ENCODE measurements at places on chromosomes 1 and 21.

DNA sequence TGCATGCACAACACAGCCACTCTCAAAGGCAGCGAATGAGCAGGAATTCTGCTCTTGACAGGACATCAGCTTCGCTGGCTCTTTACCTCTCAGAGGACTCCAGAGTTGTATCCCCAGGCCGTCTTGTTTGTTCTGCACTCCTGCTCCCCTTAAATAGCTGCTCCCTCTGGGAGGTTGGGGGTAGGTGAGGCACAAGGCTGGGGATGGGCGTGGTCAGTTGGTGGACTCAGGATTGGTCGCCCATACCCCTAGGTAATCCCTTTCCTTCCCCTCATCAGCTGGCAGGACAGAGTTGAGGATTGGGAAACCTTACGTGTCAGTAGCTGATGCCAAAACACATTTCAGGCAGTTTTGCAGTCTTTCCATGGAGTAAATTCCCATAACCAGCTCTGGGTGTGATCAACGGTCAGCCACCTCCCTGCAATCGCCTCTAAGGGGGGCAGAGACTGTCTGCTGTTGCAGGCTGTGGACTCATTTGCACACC lies at the start of gene PLA2G2A:
Gene PLA2G2A, minus strand, starts transcription at position 125 of the 484 bp plus-strand sequence. CDS start 845 bp downstream, outside the sequence.
- peak; percentile 39 for DNase-seq

GRCh38 chr1:239893127-239893731 lies 198.5 kb upstream of the FMN2 start:
- no peak for DNase-seq

GRCh38 chr1:102578804-102579203 lies 529.5 kb downstream of the COL11A1 start:
- no peak for DNase-seq

DNA sequence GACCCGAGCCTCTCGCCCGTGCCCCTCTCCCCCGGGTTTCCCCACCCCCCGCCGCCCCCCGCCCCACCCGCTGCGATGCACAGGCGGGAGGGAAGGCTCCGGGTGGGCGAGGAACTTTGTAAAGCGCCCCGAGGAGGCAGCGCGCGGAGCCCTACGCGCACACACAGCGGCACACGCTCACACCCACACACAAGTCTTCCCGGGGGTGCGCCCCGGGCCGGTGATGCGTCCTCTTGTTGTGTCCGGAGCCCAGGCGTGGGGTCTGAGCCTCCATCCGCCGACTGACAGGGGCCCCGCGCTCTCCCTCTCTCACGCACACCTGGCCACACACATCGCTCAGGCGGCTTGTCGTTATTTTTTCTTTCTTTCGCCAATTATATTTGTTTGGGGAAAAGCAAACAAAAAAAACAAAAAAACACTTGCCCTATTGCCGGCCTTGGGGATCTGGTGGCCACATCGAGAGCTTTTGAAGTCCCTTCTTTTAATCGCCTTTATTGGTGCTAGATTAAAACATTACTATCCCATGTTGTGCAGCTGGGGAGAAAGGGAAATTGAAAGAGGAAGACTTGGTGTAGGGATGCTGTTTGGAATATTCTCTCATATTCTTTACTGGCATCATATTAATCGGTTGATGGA lies 770 bp downstream of the NTNG1 start:
- DNase-seq, result no peak

DNA sequence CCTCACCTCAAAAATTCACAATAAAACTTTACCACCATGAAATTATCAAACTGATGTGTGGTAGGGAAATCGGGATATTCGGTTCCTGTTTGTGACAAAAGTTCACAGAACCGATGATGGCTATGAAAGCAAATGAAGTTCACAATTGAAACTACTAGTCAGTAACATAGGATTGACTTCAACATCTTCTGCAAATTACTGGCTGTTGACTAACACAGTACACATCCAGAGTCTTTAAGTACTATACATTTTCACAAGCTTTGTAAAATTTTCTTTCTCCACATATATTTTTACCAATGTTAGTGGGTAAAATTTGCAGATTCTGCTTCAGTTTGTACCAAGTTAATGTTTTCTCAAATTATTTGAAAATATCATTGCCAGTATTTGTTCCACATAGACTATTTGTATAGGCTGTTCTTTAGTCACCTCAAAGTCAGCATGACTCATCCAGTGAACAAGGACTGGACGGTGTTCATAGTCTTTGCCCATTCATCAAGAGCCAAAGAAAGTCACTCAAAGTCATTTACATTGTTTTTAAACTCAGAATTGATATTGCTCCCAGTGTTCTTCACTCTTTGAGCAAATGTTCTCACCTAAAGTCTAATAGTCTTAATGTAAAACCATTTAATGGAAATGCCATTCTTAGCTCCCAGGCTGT lies 213.4 kb downstream of the USP25 start:
- no peak for DNase-seq

GRCh38 chr1:101364370-101365120 lies 127.7 kb downstream of the S1PR1 start:
- DNase-seq, result no peak

GRCh38 chr1:212689758-212690529 lies 9.7 kb downstream of the BATF3 start:
- DNase-seq, result no peak

DNA sequence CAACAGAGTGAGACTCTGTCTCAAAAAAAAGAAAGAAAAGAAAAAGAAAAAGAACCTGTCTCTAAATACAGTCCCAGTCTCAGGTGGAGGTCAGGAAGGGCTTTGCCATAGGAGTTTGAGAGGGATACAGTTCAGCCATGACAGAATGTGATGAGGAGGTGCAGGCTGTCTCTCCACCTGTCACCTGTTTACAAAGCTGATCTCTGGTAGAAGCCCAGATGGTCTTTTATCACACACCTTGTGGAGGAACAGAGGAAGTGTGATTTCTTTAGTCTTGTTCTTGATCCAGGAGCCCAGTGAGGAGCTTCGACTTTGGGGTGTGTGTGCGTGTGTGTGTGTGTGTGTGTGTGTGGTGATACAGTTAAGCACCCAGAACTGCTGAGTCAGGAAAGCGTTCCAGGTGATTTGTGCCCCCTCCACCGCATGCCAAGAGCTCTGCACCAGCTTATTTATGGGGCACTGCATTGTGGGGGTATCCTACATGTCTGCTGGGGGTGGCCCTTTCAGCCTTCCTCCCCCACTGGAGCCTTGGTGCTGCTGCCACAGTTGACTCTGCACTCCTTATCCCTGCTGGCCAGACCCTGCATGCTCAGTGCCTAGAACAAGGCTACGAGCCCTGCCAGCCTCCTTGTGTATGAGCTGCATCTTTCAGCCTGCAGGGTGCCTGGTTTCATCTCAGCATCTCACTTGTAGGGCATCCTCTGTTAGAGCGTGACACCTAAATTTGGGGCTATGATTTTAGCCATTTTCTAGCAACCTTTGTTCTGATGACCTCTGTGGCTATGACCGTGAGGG lies 19.3 kb downstream of the DOP1B start:
- DNase-seq, result no peak

GRCh38 chr21:33687634-33688033 lies 45.3 kb downstream of the ITSN1 start:
- DNase-seq, result no peak

GRCh38 chr1:36328713-36329112 lies 5.3 kb upstream of the EVA1B start:
- DNase-seq, result peak; percentile 37

GRCh38 chr1:112971006-112971405 lies 15.0 kb upstream of the SLC16A1 start:
- no peak for DNase-seq

DNA sequence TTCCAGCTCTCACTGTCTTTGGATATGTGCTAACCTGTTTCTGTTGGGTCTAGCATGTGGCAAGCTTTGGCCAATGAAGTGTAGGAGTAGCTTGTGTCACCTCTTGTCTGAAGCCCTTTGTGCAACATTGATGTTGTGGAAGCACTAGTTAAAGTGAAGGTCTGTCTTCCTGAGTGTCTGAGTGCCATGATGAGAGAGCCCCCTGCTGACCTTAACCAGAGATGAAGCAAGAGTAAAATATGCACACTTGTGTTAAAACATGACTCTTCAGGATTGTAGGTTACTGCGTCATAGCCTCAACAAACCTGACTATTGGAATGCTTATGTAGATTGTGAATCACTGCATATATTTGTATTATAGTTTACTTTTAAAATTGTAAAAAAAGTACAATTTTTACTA lies 103.7 kb downstream of the NCAM2 start:
- DNase-seq, result no peak

- no peak for DNase-seq
Measured at GRCh38 chr1:58251430-58252073, 295.0 kb downstream of the OMA1 start.

DNA sequence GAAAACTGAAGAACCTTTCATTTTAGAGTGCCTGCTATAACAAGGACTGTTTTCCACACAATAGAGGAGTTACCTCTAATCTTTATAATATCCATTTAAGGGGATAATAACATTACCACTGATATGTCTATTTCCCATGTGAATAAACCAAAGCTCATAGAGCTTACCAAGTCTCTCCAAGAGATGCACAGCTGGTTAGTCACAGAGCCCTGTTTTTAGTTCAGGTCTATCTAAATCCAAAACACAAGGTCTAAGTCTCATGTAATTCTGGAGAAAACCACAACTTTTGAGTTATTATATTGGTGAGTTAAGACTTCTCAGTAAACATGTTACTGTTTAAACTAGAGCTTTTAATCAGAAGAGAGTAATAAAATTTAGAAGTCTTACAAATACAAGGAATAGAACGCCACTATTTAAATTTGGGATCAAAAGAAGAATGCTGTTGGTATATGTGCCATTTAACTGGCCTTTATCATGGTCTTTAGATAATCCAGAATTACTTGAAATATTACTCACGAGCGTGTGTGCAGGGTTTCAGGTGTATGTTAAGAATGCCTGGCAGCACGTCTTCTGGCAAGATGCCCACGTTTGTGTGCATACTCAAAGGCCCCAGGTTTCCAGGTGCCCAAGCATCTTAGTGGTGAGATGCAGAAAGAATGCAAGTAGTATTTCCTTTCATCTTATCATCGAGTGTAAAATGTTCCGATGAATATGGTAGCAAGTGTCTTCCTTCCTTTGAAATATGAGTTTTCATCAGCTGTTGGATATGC lies 190.6 kb downstream of the FMN2 start:
- DNase-seq, result peak; percentile 11

GRCh38 chr1:159849626-159850366 lies 12.7 kb downstream of the VSIG8 start:
- DNase-seq, result no peak

GRCh38 chr21:42929969-42930368 lies 4.5 kb upstream of the ERVH48-1 start:
- no peak for DNase-seq

DNA sequence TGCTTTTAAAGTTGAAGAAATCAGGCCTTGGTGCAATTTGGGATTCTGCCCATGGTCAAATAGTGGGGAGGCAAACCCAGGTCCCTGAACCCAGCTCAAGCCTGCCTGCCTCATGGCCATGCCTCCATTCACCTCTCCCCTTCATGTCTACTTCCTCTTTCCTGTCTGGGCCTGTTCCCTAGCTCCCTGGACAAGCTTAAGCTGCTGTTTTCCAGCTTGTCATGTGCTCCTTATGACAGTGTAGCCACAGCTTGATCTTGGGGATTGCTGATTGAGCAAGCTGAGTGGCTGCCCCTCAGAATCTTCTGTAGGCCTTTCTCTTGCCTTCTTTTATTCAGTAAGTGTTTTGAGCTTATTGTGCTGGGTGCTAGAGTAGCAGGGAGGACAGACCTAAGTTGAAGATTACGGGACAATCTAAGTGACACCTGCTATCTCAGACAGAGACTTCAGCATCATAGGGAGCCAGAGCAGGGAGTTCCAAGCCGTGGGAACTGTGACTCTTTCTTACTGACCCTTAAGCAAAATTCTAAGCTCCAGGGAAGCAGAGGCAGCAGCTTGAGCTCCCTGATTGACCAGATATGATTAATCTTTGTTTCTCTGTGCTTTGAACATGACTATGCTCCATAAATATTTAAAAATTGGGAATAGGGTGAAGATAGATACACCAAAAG lies 520 bp upstream of the MR1 start:
- DNase-seq, result peak; percentile 34

DNA sequence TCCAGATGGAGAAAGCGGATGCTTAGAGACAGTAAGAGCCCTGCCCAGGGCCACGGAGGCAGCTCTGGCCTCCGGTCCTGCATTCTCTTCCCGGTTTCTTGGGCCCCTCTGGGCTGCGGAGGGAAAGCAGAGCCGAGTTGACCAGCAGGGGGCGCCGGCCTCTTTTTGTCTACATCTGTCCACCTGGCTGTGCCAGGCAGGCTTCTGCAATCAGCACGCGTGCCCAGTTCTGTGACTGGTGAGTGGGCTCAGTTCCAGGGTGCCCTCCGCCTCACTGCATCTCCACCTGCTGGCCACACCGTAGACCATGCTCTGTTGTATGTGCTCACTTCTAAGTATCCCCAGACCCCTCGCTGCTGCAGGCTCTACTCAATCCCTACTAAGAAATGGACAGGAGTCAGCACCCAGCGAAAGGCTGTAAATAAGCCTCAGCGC lies 6.7 kb upstream of the HUNK start:
- peak; percentile 89 for DNase-seq

Data from transverse colon (tissue), 4 donors.